ENCODE measurements at places on chromosomes 7 and 10. TPM values are rescaled to one million over a fixed set of nuclear protein-coding genes. Genes with fewer than 3 reads are reported as not detected.

- DNase-seq = no peak
Measured at GRCh38 chr7:770741-771166, 43.7 kb upstream of the PRKAR1B start.

ATOH7 gene
- polyA plus RNA-seq = not detected

TFEC gene
- polyA plus RNA-seq = not detected

GPR37 gene
- polyA plus RNA-seq = not detected

Measured in naive thymus-derived CD4-positive, alpha-beta T cell (primary cell).